ENCODE measurements at places on chromosomes 6 and 20.

GRCh38 chr20:51111290-51111689, 88.4 kb upstream of the KCNG1 start:
- DNase-seq: no peak

GRCh38 chr6:273551-274058, 18.7 kb upstream of the DUSP22 start:
- DNase-seq: no peak

- DNase-seq: no peak
These were observed 602 bp upstream of the TSPYL4 start for GRCh38 chr6:116254297-116255056.

DNA sequence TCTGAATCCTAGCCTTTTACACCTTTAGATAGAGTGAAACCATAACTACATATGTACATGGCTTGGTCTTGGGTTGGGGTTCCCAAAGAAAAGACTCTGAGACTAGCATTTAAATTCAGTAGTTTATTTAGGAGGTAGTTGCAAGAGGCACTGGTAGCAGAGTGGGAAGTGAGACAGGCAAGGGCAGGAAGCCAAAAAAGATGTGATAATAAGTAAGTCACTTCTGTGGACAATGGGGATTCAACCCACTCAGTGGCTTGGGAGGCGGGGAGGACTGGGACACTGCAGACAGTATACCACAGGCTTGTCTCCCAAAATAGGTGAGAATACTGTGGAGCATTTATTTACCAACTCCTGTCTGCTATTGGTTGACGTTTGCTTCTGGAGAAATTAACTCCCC, 131.9 kb downstream of the SLC24A3 start:
- no peak for DNase-seq

- DNase-seq: no peak
These were observed 263.4 kb upstream of the MAN1A1 start for GRCh38 chr6:119612911-119613381.

DNA sequence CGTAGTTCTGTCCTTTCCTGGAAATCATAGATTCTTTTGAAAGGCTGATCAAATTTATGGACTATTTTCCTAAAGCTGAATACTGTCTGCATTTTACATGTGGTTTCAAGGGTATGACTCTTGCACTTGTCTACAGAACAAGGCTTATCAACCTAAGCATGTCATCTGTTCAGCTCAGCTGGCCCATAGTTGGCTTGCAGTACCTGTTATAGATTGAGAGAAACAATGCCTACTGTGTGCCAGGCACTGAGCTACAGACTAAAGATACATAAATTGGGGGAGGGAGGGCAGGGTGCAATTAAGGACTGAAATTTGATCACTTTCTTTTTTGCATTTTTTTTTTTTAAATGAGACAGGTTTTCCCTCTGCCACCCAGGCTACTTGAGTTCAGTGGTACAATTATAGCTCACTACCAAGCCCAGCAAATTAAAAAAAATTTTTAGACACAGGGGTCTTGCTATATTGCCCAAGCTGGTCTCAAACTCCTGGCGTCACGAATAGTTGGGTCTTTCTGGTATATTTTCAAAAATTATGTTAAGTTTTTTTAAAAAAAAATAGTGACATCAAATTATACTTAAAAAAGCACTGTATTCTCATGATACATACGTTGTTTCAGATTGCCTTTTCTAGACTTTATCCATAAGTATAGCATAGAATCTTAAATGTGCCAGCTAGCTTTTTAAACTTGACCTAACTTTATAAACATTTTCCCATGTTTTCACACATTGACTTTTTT, 52.2 kb downstream of the RREB1 start:
- no peak for DNase-seq

GRCh38 chr20:15561707-15562404, 1011.4 kb downstream of the KIF16B start:
- no peak for DNase-seq

DNA sequence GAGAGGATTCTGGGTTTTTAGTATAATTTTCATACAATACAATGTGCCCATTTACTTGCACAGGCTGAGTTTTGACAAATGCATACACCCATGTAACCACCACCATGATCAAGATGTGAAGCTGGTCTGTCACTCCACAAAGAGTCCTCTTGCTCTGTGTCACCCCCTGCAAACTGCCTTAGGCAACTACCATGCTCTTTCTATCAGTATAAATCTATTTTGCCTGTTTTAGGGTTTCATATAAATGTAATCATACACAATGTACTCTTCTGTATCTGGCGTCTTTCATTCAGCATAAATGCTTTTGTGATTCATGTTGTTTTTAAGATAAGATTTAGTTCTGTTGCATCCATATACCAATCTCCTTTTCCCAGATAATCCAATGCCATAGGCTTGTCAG, 181.9 kb upstream of the KCNG1 start:
- DNase-seq: no peak

GRCh38 chr6:802701-803100, 109.8 kb upstream of the EXOC2 start:
- DNase-seq: no peak

DNA sequence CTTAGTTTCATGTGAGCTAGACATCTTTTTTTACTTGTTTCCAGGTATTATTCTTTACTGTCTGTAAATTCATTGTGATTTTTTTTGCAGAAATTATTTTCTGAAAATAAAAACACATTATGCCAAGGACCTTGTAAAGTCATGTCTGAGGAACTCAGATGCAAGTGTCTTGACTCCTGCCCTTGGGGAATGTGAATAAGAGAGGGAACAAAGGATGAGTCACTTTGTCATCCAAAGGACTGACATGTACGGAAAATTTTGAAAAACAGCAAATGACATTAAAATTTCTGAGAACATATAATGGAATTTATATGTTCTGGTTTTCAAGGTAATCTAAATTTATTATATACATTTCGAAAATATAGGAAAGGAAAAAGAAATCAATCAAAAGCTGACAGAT, 660.4 kb downstream of the CD109 start:
- DNase-seq: no peak

DNA sequence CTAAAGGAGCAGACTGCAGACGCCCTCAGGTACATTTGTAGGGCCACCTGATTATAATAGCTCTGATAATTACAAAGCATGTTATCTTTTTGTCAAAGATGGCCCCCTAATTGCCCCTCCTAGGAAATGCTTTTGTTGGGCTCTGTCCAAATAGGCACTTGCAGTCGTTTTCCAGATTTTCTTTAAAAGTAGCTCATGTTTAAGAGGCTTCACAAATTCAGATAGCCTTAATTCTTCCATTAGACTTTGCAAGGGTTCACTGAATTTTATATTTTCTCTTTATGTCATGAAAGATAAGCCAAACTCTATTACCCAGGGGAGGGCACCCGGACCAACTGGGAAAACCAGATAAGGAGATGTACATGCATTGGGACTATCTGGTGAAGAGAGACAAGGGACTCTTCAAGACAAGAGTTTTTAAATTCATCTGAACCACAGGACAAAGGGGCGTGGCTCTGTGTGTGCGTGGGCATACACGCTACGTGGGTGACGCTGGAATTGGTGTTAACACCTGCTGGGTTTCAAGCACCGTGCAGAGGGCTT, 95.6 kb downstream of the TOX2 start:
- DNase-seq: no peak

DNA sequence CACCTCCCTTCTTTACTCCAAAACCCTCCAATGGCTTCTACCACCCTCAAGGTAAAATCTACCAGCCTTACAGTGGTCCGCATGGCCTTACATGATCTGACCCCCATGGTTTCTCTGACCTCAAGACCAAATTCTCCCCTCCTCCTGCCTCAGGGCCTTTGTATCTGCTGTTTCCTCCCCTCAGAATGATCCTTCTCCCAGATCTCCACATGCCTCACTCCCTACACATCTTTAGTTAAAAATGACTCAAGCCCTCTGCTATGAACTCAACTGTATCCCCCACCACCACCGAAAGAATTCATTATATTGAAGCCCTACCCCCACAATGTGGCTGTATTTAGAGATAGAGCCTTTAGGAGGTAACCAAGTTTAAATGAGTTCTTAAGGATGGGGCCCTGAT, 4.1 kb downstream of the SLC23A2 start:
- no peak for DNase-seq

DNA sequence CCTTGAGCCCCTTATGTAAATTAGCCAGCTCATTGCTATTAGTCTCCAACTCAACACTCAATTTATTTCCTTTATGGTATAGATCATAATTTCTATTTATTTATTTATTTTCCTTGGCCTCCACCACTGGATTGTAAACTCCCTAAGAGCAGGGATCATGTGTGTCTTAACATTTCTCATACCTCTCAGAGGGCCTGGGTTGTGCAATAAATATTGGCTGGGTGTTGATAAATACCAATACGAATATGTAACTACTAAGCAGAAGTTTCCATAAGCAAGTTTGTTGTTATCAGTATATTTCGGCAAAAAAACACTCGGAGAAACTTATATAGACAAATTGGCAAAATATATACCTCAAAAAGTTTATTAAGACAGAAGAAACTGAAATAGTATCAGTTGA, 257.4 kb downstream of the ADGRB3 start:
- no peak for DNase-seq

GRCh38 chr20:24588047-24588635, 118.7 kb downstream of the SYNDIG1 start:
- DNase-seq: no peak

DNA sequence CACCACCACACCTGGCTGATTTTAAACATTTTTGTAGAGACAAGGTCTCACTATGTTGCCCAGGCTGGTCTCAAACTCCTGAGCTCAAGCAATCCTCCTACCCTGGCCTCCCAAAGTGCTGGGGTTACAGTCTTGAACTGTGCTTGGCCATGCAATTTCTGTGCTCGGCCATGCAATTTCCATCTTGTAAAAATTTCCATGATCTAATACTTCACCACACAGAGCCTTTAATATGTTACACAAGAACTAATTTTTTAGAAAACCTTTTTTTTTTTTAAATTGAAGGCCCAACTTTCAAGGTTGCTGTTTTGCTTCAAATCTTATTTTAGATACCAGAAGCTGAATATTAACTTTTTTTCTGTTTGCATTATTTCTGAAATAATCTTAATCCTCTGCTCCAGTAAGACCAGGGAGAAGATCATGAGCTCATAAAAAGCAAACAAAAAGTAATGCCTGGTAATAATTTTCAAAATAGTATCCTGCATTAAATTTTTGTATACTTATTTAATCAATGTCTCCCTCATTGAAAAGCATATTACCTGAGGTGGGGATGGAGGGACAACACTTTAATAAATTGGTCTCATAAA, 38.1 kb upstream of the ARMC2 start:
- no peak for DNase-seq

- no peak for DNase-seq
These were observed 90.1 kb downstream of the ANKRD60 start for GRCh38 chr20:58138395-58138794.

DNA sequence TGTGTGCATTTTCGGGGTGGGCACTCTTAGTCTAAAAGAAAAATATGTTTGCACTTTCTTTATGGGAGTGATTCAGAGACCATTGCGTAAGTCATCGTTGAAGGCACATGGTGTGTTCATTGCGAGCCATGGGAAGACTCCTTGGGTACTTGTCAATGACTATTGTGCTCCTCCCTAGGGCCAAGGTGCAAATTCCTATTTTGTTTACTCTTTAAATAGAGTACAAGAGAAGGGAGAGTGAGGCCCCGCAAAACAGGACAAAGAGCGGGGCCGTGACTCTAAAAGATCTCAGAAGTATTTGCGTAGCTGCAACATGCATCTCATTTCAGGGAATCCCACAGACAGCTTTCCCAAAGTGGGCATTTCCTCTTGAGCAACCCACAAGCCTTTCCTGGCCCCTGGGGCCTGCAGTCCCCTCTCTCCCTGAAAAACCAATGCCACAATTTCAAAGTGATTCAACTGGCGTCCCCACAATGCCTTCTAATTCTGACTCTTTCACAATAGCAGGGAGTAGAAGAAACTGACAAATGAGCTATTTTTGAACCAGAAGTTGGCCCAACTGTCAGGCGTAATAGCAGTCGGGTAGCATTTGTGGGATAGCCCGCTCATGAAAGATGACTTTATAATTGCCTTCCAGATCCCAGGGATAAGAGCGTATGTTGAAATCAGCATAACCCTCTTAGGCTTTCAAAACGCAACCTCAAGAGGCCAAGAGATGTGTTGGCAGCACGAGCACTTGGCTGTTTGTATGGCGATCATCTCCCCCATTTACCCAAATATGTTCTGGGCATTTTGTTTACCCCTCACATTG, 277.9 kb upstream of the BMP2 start:
- DNase-seq: no peak

DNA sequence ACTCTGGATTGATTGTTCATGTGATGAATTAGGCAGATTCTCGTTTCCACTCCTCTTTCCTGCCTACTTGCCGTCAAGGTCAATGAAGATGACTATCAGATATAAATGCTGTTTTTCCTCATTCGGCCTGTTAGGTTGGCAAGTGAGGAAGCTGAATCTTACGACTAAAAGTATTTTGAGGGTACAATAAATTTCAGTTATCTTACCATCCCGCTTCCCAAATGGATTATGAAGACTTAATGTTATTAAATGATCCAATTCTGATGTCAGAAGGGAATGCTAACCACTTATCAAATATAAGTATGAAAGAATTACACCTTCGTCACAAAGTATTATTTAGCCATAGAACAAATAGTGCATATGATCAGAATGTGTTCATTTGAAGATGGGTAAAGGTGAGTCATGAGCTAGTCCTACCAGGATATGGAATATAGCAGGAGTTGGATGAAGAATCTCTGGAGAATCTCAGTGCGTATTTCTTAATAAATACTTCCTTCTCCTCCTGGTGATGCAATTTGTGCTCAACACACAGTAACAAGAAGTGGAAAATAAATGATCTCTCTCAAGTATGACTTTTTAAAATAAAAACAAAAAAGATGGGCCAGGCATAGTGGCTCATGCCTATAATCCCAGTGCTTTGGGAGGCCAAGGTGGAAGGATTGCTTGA, 4.6 kb downstream of the GPLD1 start:
- DNase-seq: no peak

DNA sequence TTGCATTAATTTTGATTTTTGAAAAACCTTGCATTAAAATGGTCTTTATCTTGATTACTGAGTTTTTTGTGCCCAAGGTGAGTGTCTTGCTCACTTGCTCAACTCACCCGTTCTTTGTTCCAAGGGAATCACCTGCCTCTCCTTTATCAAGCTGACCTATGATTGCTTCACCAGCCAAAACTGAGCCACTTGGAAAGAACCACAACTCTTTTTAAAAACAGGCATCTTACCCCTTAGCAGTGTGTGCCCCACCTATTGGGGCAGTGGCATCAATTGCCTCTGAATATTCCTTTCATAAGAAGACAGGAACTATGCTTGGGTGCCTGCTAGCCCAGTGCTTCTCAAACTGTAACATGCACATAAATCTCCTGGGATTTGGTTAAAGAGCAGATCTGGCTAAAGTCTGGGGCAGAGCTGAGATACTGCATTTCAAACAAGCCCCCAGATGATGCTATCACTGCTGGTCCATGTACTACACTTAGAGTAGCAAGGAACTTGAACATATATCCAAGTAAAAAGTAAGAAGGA, 3.3 kb upstream of the STK38 start:
- DNase-seq: no peak
